ENCODE measurements at places on chromosomes 7 and 10.

GRCh38 chr10:131923038-131923756 is 22.4 kb downstream of the PPP2R2D start:
- DNase-seq, result no peak

- DNase-seq, result no peak
These were observed 409.5 kb downstream of the SUGCT start for GRCh38 chr7:40544221-40544723.

- DNase-seq, result no peak
These were observed 82.9 kb downstream of the GALNT11 start for GRCh38 chr7:152108359-152108758.

GRCh38 chr10:99539820-99540219 is 7.1 kb downstream of the NKX2-3 start:
- DNase-seq, result no peak

DNA sequence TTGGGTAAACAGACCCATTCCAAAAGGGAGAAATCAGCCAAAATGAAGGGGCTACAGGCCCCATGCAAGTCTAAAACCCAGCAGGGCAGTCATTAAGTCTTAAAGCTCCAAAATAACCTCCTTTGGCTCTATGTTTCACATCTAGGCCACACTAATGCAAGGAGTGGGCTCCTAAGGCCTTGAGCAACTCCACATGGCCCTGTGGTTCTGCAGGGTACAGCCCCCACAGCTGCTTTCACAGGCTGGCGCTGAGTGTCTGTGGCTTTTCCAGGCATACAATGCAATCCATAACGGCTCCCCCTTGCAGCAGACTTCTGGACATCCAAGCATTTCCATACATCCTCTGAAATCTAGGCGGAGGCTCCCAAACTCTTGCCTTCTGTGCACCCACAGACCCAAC is 9.0 kb downstream of the TMEM243 start:
- DNase-seq, result no peak

DNA sequence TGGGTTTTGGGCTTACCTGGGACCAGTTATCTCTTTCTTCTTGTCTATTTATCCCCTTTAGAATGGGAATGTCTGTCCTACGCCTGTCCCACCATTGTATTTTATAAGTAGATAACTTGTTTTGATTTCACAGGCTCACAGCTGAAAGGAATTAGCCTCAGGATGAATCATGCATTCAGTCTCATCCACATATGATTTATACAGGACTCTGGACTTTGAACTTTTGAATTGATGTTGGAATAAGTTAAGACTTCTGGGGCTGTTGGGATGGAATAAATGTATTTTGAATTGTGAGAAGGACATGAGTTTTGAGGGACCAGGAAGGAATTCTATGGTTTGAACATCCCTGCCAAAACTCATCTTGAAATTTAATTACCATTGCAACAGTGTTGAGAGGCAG is 112.6 kb downstream of the AMPH start:
- no peak for DNase-seq

GRCh38 chr7:101085162-101085964 is at the start of gene TRIM56:
TRIM56 (plus strand) TSS chr7:101085481; CDS start chr7:101087313, 1,832 bp downstream.
- peak; percentile 60 for DNase-seq

GRCh38 chr10:132908621-132909295 is 33.6 kb downstream of the CFAP46 start:
- no peak for DNase-seq

GRCh38 chr10:49289480-49289879 is 9.5 kb upstream of the C10orf71 start:
- DNase-seq, result no peak

- DNase-seq, result peak; percentile 54
These were observed 695 bp upstream of the VDAC2 start for GRCh38 chr10:75209921-75210281.

GRCh38 chr10:103451831-103452505 is at the start of gene CALHM2:
CALHM2 (minus strand) TSS chr10:103452370; CDS start chr10:103449941, 2,429 bp downstream.
- DNase-seq, result peak; percentile 24

DNA sequence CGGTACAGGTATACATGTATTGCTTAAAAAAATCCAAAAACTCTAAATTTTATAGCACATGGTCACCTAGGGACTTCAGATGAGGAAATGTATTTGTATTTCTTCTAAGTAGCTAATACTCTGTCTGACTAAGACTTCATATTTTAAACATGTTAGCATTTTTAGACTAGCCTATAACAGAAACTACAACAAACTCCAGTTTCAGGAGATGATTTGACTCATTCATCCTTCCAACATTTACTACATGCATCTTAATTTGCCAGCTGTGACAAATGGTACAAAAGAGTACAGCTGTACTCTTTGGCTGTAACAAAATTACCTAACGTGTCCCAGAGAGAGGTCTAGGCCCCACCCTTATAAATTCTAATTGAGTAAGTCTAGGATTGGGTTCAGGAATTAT is 22.2 kb downstream of the TMEM209 start:
- DNase-seq, result no peak

GRCh38 chr7:41691286-41692190 is 11.4 kb downstream of the INHBA start:
- no peak for DNase-seq

- no peak for DNase-seq
These were observed 32.3 kb upstream of the DGKB start for GRCh38 chr7:14934839-14935238.
